Stimulated activated naive CD4-positive, alpha-beta T cell (primary cell): ENCODE measurements at places on chromosomes 4 and X.
A peak's percentile ranks its signal among the peaks of the same experiment; 100 is the strongest.

- no peak for DNase-seq
Measured at GRCh38 chr4:148425327-148426110, 16.7 kb downstream of the NR3C2 start.

- no peak for DNase-seq
Measured at GRCh38 chrX:2523911-2524310, 23.1 kb upstream of the DHRSX start.

DNA sequence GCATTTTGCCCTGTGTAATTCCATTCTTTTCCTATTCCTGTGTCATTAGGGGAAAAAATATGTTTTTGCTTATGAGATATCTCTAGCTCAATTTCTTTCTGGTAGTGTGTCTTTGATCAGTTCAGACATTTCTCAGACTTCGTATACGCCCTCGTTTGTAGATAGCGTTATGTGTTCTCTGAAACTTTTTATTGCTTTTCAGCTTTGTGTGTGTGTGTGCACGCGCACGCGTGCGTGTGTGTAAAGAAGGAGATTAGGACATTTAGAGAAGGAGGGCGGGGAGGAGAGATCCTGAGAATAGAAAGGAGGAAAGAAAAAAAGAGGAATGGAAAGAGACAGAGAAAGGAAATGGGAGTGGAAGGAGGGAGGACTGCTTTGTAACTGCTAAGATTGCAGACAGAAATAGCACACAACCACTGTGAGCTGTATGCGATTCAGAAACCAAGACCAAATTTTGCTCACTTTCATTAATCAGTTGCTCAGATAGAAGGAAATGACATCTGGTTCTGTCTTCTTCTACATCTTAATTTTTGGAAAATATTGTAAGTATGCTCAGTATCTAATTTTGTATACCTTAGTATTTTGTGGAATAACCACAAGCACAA lies at the start of gene RXFP1:
TSS of gene RXFP1 (plus strand) at position 399 of the 605 bp plus-strand sequence. CDS start at position 494, 95 bp downstream.
- DNase-seq: no peak

GRCh38 chr4:103026868-103027267 lies 7.4 kb upstream of the SLC9B1 start:
- DNase-seq: no peak

DNA sequence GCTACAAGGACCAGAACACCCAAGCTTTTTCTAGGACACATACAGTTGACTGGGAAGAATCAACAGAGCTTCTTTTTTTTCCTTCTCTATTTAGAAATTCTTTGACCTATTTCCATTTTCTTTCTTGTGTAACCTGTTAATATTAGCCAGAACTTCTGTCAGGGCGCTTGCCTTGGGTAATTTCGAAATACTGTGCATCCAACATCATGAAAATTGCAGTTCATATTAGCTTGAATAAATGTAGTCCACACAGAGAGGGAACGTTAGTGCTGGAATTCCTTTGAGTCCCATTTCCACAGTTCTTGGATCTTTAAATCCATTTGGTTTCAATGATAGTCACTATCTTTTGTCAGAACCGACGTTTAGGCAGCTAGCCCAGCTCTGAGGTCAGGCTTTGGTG lies 141.8 kb downstream of the MXRA5 start:
- no peak for DNase-seq

GRCh38 chr4:25180524-25181131 lies 20.4 kb upstream of the SEPSECS start:
- no peak for DNase-seq

GRCh38 chr4:121077496-121077895 lies 5.2 kb upstream of the NDNF start:
- no peak for DNase-seq

GRCh38 chr4:101200561-101200960 lies 146.8 kb downstream of the PPP3CA start:
- DNase-seq: no peak

DNA sequence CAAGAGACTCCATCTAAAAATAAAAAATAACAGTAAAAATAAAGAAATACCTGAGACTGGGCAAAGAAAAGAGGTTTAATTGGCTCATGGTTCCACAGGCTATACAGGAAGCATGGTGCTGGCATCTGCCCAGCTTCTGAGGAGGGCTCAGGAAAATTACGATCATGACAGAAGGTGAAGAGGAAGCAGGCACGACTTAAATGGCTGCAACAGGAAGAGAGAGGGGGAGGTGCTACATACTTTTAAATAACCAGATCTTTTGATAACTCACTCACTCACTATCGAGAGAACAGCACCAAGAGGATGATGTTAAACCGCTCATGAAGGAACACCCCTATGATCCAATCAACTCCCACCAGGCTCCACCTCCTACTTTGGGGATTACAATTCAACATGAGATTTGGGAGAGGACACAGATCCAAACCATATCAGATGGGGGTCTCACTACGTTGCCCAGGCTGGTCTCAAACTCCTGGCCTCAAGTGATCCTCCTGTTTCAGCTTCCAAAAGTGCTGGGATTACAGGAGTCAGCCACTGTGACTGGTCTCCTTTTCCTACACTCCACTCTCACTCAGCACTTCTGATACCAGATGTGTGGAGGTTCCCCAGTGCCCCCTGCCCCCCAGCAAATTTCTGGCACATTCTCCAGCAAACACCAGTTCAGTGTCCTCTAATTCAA lies 11.9 kb upstream of the ZNF157 start:
- DNase-seq: peak; percentile 46

DNA sequence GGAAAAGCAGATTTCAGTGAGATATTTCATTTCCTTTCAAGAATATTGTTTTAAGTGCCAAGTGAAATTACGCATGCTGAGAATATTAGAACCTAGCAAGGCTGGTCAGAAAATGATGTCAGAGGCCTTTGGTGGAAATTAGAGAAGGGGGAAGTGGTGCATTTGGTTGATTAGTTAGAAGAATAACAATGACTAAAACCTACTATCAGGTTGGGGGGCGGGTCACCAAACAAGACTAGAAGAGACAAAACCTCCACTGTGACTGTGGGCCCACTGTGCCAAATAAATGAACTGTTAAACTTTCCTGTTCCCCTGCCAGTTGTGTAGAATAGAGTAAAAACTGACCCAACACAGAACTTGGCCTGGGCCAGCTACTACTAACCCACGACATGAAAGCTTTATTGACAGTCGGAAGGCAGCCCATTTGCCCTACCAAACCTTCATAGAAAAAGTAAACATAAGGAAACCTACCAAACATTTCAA lies 2.9 kb downstream of the RAPGEF2 start:
- DNase-seq: no peak

GRCh38 chr4:24915121-24915922 lies 2.5 kb upstream of the CCDC149 start:
- no peak for DNase-seq

DNA sequence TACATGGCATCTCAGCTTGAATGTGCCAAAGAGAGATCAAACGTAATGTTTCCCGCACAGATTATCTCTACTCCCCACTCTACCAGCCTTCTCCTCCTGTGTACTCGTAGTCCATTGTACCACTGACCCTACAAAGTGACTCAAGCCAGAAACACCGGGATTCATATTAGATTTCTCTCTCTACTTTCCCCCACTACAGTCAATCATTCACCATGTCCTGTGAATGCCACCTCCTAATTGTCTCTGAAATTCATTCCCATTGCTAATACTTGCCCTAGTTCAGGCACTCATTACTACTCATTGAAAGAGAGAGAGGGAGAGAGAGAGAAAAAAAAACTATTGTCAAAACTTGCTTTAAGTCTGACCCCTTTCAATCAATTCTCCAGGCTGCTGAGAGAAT lies 78.2 kb upstream of the LHFPL1 start:
- no peak for DNase-seq

DNA sequence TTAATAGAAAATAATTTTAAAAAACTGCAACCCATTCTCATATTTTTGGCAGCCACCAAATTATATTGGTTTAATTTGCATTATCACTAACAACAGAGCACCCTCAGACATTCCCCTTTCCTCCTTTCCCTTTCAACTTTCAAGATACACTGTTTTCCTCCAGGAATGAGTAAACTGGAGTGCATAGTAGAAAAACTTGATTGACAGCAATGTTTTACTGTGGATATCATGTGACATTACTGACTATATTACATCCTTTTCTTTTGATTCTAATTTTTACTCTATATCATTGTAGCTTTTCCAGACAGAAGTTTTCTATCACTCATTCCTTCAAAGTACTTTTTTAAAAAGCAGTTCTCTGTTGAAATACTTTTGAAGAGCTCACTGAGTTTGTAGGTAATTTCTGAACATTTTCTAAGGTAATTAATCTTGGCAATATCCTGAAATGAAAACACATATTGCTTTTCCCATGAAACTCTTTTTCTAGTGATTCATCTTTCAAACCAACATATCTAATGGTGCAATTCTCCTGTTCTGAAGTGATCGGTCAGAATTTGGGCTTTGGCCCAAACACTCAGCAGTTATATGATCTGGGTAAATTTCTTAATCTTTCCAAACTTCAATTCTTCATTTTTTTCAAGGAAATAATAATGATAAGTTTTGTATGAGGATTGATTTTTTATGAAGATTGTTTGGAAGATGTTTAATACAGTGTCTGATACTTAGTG lies 920.4 kb upstream of the EPHA5 start:
- no peak for DNase-seq

DNA sequence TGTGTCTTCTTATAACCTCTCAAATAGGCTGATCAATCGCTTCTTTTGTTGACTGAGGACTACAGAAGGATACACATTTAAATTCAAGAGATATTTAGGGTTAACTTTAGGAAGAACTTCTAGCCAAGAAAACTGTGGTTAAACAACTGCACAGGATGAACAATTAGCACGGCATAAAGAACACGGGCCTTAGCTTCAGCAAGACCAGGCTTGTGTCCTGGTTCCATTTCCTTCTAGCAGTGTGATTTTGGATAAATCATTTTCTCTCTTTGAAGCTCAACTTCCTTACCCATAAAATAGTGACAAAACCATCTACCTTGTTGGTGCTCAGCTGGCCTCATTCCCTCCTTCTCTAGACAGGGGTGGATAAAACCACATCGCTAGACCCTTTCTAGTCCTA lies 117.6 kb downstream of the TSPAN5 start:
- DNase-seq: no peak

DNA sequence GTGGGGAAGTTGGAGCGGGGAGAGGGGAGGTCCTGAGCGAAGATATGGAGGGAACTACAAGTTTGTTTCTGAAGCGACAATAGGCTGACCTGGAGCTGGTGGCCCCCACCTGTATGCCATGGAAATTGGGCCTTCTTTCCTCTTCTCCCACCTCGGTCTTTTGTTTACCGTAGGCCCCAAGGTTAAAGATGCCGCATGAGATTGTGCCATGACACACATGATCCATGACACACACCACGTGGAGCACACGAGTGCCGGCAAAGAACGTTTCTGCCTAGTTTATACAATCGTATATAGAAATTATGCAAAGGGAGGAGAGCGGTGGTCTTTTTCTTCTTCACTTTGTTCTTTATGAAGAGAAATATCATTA lies 408 bp downstream of the TMEM33 start:
- DNase-seq: no peak

DNA sequence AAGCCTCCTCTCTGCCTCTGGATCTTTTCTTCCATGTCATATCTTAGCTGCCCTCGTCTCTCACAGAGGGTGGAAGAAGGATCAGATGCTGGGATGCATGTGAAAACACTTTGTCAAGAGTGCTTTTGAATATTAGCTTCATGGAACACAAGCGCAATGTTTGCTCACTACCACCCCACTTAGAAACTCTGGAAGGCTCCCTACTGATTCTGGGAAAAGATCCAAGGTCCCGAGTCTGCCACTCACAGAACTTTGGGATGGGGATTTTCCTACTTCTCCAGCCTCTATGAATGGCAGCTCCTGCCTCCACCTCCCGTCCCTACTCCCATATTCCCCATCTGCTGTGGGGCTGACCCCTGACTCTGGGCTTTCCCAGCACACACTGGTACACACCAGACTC lies 40.2 kb upstream of the CRMP1 start:
- DNase-seq: no peak

DNA sequence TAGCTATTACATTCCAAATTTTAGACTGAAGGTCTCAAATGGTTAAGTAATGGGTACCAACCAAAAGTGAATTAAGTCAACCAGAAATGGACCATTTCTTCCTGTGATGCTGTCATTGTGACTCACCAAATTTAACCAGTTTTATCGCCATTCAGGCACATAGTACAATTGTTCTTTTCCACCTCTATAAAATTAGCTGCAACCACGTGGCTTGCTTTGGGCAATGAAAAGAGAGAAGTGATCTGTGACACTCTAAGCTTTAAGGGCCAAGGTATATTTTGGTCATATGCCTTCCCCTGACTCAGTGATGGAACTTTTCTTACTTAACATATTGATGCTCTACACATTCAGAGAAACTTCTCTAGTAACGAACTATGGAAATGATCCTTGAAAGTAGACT lies 20.3 kb upstream of the PHF8 start:
- no peak for DNase-seq

DNA sequence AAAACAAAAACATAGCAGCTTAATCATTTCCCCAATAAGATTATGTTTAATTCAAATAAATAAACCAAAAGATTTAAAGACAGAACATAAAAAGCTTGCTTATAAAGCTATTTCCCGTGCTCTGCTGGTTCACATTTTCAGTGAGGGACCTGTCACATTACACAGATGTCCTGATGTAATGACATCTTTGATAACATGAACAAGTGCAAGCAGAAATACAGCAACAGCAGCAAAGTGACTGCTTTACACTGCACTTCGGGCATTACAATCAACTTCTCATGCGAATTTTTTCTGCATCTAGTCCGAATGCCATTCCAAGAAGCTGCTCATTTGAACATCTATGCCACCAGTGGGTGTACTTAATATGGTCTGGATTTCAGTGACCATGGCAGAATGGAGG lies 940.3 kb upstream of the IGFBP7 start:
- no peak for DNase-seq

DNA sequence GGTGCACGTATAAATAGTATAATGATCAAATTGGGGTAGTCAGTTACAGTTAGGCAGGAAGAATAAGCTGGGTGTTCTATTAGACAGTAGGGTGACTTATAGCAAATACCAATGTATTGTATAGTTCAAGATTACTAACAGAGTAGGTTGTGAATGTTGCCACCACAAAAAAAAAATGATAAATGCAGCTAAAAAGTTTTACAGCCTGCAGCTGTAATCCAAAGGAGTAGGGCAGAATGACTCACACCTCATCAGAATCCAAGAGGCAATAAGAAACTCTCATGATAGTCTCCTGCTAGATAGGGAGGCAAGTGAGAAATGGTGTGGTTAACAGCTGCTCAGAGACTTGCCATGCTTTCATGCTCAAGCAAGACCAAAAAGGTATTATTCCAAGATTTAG lies 19.6 kb upstream of the TCEAL4 start:
- no peak for DNase-seq

DNA sequence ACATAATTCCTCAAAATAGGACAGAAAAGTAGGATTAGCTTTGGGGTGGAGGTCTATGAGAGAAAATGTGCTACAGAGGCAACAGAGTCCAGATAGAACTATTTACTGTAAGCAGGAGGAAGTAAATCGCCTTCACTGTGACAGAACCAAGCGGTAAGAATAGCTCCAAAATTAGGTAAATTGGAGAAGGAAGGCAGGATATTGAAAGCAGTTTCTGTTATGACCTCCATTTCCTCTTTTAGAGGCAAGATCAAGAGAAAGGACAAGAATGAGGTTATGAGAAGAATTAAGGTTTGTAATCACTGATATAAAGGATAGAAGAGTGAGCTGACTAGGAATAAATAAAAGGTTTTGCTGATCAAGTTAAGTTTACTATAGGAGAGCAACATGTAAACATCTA lies 44.1 kb upstream of the NEUROG2 start:
- no peak for DNase-seq

- no peak for DNase-seq
Measured at GRCh38 chr4:126137782-126138170, 823.0 kb downstream of the FAT4 start.
